Anterior cingulate cortex (tissue), 58 donors: ENCODE measurements at places on chromosomes 7 and 10.

DNA sequence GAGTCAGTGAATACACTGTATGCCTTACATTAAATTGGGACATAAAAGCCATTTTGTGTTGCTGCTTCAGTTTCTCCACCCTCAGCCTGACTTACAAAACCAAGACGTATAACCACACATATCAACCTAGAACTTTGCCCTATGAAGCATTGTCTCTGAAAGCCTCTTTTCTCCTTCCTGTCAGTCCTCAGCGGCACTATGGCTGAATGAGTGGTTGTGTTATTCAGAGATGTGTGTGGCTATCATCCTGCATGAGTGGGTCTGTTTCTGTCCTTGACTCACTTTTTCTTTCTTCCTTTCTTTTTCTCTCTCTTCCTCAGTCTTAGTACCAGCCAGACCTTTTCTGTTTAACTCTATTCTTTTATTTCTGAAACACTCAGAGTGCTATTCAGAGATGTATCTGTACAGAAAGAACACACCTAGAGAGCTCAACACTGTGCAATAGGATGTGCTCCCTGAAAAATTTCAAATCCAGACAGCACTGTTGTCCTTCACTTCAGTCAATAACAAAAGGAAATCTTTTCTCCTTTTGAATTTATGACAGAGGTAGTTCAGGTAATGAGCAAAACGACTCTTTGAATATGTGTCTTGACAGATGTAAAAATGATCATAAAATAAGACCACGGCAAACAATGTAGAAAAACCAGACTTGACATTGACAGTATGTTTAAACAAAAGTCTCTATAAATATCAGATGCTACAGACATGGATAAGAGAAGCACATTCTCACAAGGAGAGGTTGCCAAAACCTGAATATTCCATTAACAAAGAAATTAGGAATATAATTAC lies 163.3 kb upstream of the FEZF1 start:
- no peak for DNase-seq

DNA sequence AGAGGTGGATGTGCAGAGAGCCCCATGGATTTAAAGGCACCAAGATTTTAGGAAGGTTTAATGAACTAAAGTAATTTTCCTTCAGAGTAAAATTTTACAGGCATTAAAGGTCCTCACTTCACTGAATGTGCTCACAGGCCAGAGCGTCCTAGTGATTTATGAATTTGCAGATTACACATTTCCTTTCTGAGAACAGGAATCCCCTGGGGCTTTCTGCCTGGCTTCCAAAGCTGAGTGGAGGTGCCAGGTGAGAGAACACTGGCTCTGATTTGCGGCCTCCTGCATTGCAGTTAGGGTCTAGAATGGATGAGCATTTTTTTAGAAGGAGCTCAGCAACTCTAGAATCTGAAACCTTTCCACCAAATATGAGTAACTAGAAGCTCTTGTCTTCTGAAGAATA lies 194.3 kb downstream of the SORCS3 start:
- DNase-seq, result no peak

- no peak for DNase-seq
Observed at GRCh38 chr10:43172645-43173044, 34.4 kb downstream of the CSGALNACT2 start.

- DNase-seq, result no peak
Observed at GRCh38 chr7:133401225-133401624, 148.3 kb downstream of the EXOC4 start.

GRCh38 chr10:56142092-56142728 lies 218.8 kb downstream of the ZWINT start:
- DNase-seq, result no peak

- no peak for DNase-seq
Observed at GRCh38 chr10:120929166-120929565, 78.0 kb downstream of the WDR11 start.

DNA sequence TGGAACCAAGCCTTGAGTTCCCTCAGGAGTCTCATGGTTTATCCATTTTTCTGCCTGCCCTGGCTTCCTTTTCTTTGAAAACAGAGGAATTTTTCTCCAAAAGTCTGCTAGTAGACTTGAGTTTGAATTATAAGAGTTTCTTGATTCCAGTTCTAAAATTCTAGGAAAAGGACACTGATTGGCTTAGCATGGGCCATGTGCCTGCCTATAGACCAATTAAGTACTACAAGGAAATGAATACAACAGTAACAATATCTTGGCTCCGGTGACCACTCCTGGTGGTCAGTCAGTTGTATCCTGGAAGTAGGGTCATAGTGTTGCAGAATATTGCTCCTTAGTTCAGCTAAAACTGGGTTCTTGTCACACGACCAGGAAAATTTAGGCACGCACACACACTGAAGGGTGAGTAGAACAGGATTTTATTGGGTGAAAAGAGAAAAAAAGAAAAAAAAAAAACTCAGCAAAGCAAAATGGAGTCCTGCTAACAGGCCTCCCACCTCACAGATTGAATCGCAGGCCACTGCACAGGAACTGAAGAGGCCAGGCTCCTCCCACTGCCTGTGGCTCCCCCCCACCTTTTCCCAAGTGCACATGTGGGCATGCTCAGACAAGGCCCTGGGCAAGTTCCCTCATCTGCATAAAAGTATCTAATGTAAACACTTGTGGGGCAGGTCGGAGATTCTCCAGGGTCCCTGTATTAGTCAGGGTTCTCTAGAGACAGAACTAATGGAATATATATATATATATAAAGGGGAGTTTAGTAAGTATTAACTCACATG lies 155.1 kb downstream of the LYZL1 start:
- DNase-seq, result no peak

GRCh38 chr10:27240212-27241009 lies at the start of gene ACBD5:
ACBD5 (minus strand) TSS chr10:27240797; CDS start chr10:27240688, 109 bp downstream.
- peak; percentile 34 for DNase-seq

DNA sequence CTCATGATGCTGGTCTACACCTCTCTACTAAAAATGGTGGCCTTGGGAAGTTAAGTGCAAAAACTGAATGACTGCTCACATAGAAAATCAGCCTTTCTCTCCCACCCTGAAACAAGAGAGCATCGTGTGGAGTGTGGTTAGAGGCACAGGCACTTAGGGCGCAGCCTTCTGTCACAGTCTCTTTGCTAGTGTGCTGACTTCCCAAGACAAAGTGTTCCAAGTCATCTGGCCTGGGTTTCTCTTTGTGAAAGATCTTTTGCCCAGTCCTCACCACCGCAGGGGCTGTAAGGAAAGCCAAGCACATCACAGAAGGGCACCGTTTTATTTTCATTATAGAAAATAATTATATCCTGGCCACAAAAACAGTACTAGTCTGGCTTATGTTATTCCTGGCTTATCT lies 12.5 kb downstream of the STN1 start:
- DNase-seq, result no peak

DNA sequence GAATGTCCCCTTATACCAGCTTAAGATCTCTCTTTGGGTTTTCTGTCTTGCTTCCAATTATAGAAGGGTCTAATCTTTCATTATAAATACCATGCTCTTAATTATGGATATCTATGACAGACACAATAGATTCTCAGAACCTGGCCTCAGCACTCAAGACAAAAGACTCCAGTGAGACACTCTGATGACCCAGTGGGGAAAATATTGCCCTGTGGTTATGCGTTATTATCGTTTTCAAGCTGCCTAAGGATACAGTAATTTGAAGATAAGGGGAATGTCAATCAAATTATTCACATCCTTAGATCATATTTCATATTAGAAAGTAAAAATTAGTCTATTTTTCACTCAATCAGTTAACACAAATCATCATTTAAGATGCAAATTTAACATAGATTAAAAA lies 748.8 kb downstream of the XPNPEP1 start:
- no peak for DNase-seq

DNA sequence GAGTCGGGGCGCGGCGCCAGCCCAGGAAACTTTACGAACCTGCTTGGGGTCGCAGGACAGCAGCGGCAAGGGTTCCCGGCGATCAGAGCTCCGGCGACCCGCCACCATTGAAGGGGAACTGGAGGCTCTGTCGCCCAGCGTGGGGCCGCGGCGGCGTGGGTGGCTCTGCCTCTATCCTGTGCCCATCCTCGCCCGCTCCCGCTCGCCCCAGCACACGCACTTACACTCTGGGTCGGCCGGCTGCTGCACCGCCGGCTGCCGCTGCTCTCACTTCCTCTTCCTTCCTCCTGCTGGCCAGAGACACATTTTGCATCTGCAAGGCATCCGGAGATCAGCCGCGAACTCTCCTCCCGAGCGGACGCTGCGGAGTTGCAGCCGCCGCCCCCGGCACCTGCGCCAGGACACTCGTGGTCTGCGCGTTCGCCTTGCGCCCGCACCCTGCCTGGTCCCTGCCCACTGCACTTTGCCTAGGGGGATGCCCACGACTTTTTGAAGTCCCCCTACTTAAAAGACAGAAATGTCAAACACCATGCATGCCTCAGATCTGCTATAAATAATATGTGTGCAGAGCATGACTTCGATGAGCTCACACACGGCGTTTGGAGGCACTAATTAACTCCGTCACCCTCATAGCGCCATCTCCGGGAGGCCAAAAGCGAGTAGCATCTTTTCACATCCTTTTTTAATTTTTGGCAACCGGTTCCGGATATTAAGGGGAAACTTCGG lies at the start of gene ELMO1:
Gene ELMO1, minus strand, starts transcription at position 229 of the 726 bp plus-strand sequence. CDS start 106,174 bp downstream, outside the sequence.
- DNase-seq, result peak; percentile 75

DNA sequence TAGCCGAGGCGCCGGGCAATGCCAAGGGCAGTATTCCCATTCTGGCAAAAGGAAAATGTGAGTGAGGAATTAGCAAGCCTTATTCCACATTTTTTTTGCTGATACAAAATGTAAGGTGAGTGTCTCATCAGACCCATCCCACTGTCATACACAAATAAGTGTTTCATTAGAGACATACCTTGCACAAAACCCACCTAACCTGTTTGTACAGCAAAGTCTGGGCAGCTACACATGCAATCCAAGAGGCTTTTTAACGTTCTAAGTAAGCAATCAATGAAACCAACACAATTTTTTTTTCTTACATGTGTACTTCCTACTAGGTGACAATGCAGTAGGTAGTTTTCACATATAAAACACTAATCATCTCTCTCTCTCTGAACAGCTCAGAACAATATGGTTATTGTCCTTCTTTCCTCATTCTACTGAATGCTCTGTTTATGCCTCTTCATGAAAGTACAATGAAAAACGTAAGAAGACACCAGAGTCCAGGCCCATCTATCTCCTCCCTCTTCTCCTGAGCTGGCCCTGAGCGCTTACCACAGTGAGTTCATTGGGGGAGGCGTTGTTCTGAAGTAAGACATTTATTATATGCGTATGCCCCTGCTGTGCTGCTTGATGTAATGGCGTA lies 217.2 kb downstream of the ANK3 start:
- no peak for DNase-seq
